ENCODE measurements at places on chromosomes 6 and 20.

GRCh38 chr6:42627044-42627443, 63.2 kb downstream of the UBR2 start:
- DNase-seq: no peak

DNA sequence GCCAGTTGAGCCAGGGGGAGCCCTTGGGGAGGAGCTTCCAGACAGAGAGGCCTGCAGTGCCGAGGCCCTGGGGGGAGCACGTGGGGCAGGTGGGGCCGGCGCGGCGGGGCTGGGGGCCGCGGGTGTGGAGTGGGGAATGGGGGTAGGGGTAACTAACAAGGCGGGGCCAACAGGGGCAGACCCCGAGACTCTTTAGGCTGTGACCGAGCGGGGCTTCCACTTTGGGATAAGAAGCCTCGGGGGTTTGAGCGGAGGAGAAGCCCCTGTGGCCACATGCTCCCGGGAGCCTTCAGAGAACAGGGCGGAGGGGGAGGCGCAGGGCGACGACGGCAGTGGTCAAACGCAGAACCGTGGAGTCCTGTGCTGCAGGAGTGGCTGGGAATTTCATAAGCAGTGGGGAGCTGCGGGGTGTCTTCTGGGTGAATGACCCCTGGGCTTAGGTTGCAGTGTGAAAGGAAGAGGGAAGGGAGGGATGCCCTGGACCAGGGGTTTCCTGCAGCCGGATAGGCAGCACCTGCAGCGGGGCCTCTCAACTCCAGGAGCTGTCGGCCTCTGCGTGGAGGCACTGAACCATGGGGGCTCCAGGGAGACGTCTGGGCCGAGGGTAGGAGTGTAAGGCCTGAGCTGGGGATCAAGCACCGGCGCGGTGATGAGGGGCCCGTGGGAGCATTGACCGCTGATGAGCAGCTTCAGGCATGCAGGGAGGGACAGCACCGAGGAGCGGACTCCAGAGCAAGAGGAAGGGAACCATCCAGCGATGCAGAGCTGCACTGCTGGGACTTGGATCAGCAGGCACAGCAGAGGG, 121.0 kb downstream of the SYNDIG1 start:
- no peak for DNase-seq

DNA sequence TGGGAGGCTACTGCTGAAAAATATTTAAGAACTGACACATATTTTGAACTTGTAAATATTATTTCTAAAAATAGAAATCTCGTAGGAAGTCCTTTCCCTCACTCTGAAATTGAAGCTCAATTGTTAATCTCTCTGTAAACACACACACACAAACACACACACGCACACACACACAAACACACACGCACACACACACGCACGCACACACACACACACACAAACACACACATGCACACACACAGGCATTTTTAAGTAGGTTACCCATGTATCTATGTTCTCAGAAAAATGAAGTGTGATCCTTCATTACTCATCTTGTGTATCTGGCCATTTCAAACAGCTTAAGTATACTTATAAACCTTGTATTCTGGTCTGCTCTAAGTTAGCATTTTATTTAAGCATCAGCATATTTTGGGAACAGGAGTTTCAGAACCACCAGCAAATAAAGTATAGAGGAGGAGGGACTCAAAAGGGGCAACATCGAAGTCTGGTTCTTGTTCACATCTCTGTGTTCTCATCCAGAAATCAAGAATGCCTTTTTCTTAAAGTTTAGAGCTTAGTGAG, 11.6 kb downstream of the CCN6 start:
- no peak for DNase-seq

GRCh38 chr6:5030596-5031136, 26.8 kb upstream of the RPP40 start:
- peak; percentile 94 for DNase-seq

DNA sequence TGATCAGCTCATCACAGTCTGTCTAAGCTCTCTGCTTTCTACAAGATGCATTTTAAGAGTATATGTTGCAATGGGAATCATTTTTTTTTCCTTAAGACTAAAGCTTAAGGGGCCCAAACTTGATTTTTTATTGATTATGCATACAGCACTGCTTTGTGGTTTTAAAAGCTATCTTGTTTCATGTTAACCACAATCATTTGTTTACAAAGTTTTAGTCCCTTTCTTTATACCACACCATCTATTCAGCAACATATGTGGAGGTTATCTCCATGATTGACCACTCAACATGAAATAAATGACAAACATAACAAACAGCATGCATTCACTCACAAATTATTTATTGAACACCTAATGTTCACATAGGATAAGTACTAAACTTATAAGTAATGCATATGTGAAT, 119.1 kb downstream of the FHL5 start:
- DNase-seq: no peak

GRCh38 chr6:7142918-7143475, 35.2 kb downstream of the RREB1 start:
- DNase-seq: no peak

DNA sequence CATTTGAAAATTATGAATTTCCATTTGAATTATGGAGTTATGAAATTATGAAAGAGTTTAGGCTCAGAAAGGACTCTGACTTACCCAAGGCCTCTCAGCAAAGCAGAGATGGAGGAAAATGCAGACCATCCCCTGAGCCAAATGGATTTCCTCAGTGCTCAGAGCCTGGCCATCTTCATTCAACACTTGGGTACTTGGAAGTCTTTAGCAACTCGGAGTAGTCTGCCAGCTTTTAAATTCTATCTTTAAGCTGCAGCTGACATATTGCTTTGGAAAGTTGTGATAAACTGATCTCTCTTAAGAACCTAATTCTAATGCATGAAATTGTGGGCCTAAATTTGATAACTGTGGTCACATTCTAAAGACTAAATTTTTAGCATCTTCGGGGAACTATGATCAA, 315.4 kb downstream of the SAMD5 start:
- DNase-seq: no peak

DNA sequence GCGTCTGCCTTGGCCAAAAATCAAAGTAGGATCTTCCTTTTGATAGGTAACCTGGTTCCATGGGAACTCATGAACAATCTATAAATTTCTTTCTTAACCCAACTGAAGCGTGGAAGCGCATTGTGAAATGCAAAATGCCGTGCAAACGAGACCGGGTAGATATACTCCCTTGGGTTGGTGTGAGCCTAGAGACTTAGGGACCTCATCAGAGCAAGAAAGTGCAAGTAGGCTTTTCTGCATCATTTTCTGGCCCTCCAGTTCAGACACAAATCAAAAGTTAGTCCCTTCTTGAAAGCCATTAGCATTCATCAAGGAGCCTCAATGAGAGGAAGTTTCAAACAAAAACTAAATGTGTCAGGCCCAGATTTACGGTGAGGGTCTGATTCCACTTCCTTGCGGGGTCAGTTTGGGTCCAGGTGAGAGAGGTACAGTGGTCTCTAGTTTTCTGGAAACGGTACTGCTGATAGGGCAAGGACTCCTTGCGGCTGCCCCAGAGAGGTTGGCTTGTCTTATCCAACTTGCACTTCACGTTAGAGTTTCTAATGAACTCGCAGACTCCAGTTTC, 5.3 kb upstream of the ZNF184 start:
- DNase-seq: no peak

GRCh38 chr6:125304970-125305660, 3.3 kb upstream of the HDDC2 start:
- no peak for DNase-seq

- no peak for DNase-seq
Measured at GRCh38 chr6:20400456-20401204, 1.0 kb upstream of the E2F3 start.

DNA sequence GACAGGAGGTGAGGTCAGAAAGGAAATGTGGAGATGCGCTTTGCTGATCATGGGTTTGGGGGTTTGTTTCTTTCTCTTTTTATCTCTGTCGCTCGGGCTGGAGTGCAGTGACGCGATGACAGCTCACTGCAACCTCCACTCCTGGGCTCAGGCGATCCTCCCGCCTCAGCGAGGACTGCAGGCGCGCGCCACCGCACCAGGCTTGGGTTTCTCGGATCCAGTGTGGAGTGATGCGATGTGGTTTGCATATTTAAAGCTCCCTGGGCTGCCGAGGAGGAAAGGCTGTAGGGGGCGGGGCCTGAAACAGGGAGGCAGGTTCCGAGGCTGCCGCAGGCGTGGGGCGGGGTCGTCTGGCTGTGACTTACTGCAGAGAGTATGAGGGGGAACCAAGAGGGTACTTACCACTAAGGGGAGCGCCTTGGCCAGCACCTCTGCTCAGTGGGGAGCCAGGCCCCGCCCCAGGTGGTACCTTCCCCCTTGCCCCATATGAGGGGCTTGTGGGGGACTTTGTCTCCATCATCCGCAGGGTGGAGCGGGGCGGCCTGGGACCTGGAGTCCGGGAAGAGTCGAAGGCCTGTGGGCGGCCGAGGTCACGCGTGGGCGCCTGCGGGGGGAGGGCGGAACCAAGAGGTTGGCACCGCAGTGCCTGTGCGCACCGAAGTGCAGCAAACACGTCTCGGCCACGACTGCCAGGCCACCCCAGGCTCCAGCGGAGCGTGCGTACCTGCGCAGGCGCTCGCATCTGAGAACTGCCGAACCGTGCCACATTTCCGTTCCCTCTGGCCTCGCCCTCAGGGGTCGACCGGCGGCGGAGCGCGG, 12.7 kb upstream of the BAK1 start:
- no peak for DNase-seq

GRCh38 chr6:19180348-19181072, 656.7 kb upstream of the ID4 start:
- no peak for DNase-seq

Measured in iPS DF 6.9 (cell line).